ENCODE measurements at places on chromosomes 2 and 18. TPM values are rescaled to one million over a fixed set of nuclear protein-coding genes. Genes with fewer than 3 reads are reported as not detected.

The RTP5 gene
- total RNA-seq = not detected

The GALNT1 gene
- total RNA-seq = 160 TPM

The GBX2 gene
- total RNA-seq = 4.5 TPM

The CHRND gene
- total RNA-seq = not detected

The NT5C1B gene
- total RNA-seq = not detected

The RNF144A gene
- 9.6 TPM for total RNA-seq

The COLEC12 gene
- total RNA-seq = 0.94 TPM

The ATP6V1C2 gene
- total RNA-seq = not detected

The FBLN7 gene
- total RNA-seq = 1.2 TPM

The EN1 gene
- not detected for total RNA-seq

The CRYGC gene
- not detected for total RNA-seq

The POTEC gene
- total RNA-seq = not detected

The LANCL1 gene
- 15.7 TPM for total RNA-seq

The POTEI gene
- 0.09 TPM for total RNA-seq

The CEBPZOS gene
- total RNA-seq = 8.6 TPM

The FAM228A gene
- total RNA-seq = 0.28 TPM

The UGT1A4 gene
- not detected for total RNA-seq

The C2orf66 gene
- total RNA-seq = 0.09 TPM

The SLC9A4 gene
- total RNA-seq = not detected

The ZSWIM2 gene
- total RNA-seq = not detected

The FBXO36 gene
- total RNA-seq = 0.75 TPM
